ENCODE measurements at places on chromosomes 16 and 17. TPM values are rescaled to one million over a fixed set of nuclear protein-coding genes. Genes with fewer than 3 reads are reported as not detected.

MT3 gene
- not detected for total RNA-seq

DNA sequence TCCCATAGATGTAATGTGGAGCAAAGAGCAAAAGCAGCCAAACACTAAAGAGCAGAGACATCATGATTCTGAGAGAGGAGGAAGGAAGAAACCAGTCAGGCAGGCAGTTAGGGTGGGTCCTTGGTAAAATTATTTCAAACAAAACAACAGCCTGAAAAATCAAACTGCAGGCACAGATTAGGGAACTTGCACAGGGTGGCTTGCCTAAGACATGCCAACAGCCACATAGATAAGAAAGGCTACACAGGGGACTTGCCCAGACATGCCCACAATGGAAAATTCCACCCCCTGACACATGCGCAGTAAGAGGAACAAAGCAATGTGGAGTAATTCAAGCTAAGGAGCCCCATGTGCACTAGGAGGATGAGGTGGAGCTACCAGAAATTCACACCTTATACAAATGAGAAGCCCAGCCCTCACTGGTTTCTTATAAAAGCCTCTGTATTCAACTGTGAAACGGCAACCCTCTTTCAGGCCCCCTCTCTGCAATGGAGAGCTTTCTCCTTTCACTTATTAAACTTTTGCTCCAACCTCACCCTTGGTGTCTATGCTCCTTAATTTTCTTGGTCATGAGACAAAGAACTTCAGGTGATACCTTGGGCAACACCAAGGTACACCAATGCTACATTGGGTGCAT is 7.3 kb upstream of the GAS7 start:
- H3K4me3 ChIP-seq, result no peak overlapping the region
- H3K27me3 ChIP-seq, result no peaks in the 10 kb centered on the region
- H3K4me1 ChIP-seq, result no peaks in the 10 kb centered on the region
- H3K27ac ChIP-seq, result no peak overlapping the region

KCNH6 gene
- not detected for total RNA-seq

DNA sequence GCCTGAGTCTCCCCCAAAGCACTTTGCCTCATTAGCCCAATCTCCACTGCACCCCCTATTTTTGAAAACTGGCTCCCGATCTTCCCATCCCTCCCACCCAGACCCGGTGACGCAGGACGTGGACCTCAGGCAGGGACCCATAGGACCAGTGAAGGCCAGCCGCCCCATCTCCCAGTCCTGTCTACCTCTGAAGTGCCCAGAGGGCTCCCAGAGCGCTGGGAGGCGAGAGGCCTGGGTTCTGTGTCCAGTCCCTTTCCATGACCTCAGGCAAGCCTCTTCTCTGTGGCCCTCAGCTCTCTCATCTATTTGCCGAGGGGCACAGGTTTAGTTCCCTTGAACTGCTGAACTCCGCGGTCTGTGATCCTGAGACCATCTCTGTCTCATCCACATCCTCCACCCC is 714 bp downstream of the TNS4 start:
- no peak overlapping the region for H3K4me3 ChIP-seq
- H3K4me1 ChIP-seq, result peaks cover 16% of the 10 kb centered on the region
- H3K36me3 ChIP-seq, result no peaks in the 10 kb centered on the region
- no peak for DNase-seq

- no peaks in the 10 kb centered on the region for H3K27me3 ChIP-seq
- H3K4me1 ChIP-seq, result no peaks in the 10 kb centered on the region
- no peak for DNase-seq
Observed at GRCh38 chr17:2946144-2946543, 117.3 kb downstream of the OR1D5 start.

GRCh38 chr17:73349138-73349537 is 37.3 kb upstream of the CDC42EP4 start:
- H3K27ac ChIP-seq, result no peak overlapping the region
- H3K4me1 ChIP-seq, result no peaks in the 10 kb centered on the region
- no peaks in the 10 kb centered on the region for H3K36me3 ChIP-seq

MEFV gene
- total RNA-seq, result 0.75 TPM

DNA sequence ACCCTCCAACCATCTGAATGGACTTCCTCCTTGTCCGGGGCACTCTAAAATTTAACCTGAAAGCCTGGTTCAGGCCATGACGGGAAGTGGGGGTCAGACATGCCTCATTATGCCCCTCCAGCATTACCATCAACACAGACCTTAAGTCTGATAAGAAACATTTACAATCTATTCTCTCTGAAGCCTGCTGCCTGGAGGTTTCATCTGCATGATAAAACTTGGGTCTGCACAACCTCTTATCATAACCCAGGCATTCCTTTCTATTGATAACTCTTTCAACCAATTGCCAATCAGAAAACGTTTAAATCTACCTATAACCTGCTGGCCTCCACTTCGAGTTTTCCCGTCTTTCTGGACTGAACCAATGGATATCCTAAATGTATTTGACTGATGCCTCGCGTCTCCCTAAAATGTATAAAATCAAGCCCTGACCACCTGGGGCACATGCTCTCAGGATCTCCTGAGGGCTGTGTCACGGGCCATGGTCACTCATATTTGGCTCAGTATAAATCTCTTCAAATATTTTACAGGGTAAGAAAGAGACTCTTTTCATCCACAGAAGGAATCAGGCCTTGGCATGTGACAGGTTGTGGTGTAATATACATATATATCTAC is 45.6 kb downstream of the LYRM1 start:
- no peak for DNase-seq
- H3K4me3 ChIP-seq, result no peak overlapping the region
- no peaks in the 10 kb centered on the region for H3K4me1 ChIP-seq
- no peaks in the 10 kb centered on the region for H3K27me3 ChIP-seq

DNA sequence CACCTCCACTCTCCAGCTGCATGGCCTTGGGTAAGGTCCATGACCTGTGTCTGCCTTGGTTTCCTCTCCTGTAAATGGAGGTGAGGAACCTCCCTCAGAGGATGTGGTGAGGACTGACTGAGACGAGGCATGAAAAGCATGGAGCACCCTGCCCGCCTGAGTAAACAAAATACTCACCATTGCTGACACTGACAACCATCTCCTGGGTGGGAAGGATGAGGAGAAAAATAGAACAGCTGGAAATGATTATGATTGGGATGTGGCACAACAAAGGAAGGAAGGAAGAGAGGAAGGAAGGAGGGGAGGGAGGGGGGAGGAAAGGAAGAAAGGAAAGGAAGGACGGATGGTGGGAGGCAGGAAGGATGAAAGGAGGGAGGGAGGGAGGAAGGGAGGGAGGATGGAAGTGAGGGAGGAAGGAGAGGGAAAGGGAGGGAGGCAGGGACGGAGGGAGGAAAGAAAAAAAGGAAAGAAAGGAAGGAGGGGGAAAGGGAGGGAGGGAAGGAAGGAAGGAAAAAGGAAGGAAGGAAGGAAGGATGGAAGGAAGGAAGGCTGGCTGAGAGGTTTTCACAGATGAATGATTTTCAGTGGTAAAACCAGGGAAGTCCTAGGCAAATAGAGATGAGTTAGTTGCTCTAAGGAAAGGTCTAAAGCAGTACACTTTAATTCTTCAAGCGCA is 276.5 kb upstream of the XYLT1 start:
- H3K27ac ChIP-seq, result no peak overlapping the region
- no peaks in the 10 kb centered on the region for H3K36me3 ChIP-seq
- no peak overlapping the region for H3K4me3 ChIP-seq
- DNase-seq, result no peak
- H3K4me1 ChIP-seq, result no peaks in the 10 kb centered on the region
- no peaks in the 10 kb centered on the region for H3K27me3 ChIP-seq

DNA sequence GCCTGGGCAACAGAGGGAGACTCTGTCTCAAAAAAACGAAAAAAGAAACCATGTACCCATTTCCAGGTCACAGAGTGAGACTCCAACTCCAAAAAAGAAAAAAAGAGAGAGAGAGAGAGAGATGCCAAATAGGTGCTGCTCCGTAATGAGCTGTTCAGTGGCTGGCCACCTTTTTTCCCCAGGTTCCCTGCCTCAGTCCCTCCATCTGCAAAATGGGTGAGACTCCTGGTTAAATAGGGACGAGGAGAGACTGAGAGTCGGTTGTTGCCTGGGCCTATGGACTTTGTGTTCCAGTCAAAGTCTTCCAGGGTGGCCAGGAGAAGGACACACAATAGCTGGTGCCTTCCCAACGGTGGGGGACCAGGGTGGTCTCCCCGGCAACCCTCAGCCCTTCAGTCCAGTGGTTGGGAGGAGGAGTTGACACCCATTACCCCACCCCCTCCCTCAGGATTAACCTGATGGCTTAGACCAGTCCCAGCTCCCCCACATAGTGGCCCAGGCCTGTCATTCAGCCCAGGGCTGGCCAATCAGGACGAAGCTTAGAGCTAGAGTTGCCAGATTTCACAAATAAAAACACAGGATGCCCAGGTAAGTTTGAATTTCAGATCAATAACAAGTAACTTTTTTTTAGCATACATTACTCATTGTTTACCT is 258.2 kb downstream of the PARN start:
- no peak for DNase-seq
- no peak overlapping the region for H3K27ac ChIP-seq
- no peak overlapping the region for H3K4me3 ChIP-seq
- H3K4me1 ChIP-seq, result peaks cover 3% of the 10 kb centered on the region

KRT20 gene
- total RNA-seq, result 2.7 TPM

PTGES3L gene
- total RNA-seq, result 68.3 TPM

DNA sequence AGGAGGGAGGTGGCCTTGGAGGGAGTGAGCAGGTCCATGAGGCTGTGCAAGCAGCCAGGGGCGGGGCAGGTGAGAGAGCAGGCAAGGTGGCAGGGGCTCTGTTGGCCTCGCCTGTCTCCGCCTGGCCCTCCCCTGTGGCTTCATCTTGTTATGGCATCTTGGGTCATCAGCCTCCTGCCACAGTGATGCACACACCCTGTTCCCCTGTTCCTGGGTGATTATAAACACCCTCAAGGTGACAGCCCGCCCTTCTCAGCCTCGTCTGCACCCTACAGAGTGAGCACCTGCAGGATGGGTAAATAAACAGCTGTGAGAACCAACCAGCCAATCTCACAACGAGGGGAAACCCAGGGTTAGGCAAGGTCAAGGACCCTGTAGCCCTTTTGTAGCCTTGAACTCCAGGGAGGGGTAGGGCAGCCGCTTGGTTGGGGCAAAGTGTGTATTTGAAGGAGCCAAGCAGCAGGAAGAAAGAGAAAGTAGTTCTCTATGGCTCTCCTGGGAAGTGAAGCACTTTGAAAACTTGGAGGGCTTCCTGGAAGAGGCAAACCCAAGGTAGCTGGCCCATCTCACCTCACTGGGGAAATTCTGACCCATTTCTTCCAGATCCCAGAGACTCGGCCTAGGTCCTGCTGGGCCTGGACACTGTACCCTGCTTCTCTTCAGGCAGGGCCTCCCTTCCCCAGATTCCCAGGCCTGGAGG is 60.6 kb downstream of the NT5M start:
- no peak overlapping the region for H3K4me3 ChIP-seq
- no peak overlapping the region for H3K27ac ChIP-seq
- peaks cover 6% of the 10 kb centered on the region for H3K27me3 ChIP-seq
- H3K4me1 ChIP-seq, result no peaks in the 10 kb centered on the region
- no peaks in the 10 kb centered on the region for H3K36me3 ChIP-seq

- H3K27ac ChIP-seq, result no peak overlapping the region
- H3K36me3 ChIP-seq, result no peaks in the 10 kb centered on the region
- no peak for DNase-seq
- no peaks in the 10 kb centered on the region for H3K27me3 ChIP-seq
- H3K4me3 ChIP-seq, result no peak overlapping the region
Observed at GRCh38 chr17:49581648-49581998, 6.0 kb downstream of the NXPH3 start.

DNA sequence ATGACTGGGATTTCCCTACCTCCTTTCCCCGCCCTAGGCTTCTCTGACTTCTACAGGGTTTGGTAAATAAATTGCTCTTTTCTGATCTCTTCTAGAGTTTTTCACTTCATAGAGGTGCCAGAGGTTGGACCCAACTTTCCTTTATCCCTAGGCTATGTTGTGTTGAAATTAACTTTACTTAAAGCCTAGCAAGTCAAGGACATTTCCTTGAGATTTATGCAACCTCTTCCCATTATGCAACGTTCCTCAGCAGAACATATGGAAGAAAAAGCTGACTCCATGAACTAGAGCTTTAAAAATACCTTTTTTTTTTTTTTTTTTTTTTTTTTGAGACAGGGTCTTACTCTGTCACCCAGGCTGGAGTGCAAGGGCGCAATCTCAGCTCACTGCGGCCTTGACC is 15.5 kb downstream of the MPO start:
- H3K27me3 ChIP-seq, result peaks cover 13% of the 10 kb centered on the region
- H3K27ac ChIP-seq, result no peak overlapping the region
- no peak for DNase-seq
- no peaks in the 10 kb centered on the region for H3K4me1 ChIP-seq
- no peaks in the 10 kb centered on the region for H3K36me3 ChIP-seq

DNA sequence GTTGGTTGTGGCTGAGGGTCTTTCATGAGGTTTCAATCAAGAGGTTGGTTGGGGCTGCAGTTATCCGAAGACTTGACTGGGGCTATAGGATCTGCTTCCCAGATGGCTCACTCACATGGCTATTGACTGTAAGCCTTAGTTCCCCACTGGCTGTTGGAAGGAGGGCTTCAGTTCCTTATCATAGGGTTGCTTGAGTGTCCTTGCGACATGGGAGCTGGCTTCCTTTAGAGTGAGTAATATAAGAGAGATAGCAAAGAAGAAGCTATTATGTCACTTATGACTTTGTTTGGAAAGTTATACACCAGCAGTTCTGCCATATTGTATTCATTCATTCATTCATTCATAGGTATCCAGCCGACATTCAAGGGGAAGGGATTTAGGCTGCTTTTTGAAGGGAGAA is 121.4 kb upstream of the WSCD1 start:
- H3K27ac ChIP-seq, result no peak overlapping the region
- DNase-seq, result no peak
- H3K27me3 ChIP-seq, result no peaks in the 10 kb centered on the region
- H3K36me3 ChIP-seq, result no peaks in the 10 kb centered on the region
- no peaks in the 10 kb centered on the region for H3K4me1 ChIP-seq

SLC5A11 gene
- total RNA-seq, result 0.20 TPM

DNA sequence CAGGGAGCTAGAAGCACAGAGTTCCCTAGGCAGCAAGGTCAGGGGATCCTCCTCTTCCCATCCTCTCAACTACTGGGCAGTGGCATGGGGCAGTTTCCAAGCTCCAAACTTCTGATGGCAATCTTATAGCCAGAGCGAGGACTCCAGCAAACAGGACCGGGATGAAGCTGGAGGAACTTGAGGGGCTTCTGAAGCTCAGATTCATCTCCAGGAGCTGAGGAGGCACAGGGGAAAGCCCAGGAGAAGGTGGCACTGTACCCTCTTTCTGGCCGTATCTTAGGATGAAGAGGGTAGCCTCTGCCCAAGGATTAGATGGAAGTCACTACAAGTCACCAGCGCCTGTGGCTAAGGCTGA is 50.0 kb upstream of the RPL38 start:
- H3K4me3 ChIP-seq, result no peak overlapping the region
- no peak overlapping the region for H3K27ac ChIP-seq
- H3K4me1 ChIP-seq, result no peaks in the 10 kb centered on the region
- no peak for DNase-seq

All from gastrocnemius medialis (tissue), 4 donors.